Stimulated activated CD4-positive, alpha-beta T cell treated with anti-CD3 and anti-CD28 coated beads, Interleukin-2, amount 100 ng/mL, for 4 hours (primary cell): ENCODE measurements at places on chromosomes 1 and 21.

- DNase-seq, result no peak
Observed at GRCh38 chr21:29378832-29379231, 80.1 kb downstream of the BACH1 start.

DNA sequence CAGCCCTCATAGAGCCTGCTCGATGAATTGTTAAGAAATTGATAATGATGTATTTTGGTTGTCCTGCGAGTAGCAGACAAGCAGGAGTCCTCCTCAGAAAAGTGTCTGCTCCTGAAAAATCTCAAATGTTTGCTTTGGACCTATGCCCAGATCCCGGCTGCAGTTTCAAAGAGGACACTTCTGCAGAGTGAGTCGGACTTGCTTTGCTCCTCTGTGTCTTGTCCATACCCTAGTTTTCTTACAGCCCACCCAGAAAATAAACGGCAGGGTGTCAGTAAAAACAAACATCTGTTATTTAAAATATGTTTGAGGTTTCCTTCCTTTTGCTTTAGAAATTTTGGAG is 2.8 kb downstream of the S100A10 start:
- no peak for DNase-seq

- no peak for DNase-seq
Observed at GRCh38 chr1:226222686-226223085, 778 bp upstream of the MIXL1 start.

GRCh38 chr1:53686091-53686964 is 52.6 kb downstream of the GLIS1 start:
- DNase-seq, result no peak
